Activated CD8-positive, alpha-beta memory T cell treated with anti-CD3 and anti-CD28 coated beads for 1 hour (primary cell): ENCODE measurements at places on chromosomes 2 and 18.

DNA sequence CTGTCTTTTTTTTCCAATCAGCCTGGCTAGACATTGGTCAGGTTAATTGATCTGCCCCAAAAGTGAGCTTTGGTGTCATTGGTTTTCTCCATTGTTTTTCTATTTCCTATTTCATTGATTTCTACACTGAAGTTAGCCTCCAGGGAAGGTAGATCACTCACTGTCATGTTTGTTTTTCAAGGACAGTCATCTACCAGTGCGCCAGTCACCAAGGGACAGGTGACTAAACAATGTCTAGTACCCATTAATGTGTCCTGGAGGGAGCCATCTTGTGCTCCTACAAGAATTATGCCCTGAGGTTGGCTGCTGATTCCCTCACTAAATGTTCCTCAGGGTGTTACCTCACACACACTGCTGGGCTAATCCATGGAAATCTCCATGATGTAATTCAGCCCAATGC, 17.6 kb upstream of the USP40 start:
- DNase-seq, result no peak

DNA sequence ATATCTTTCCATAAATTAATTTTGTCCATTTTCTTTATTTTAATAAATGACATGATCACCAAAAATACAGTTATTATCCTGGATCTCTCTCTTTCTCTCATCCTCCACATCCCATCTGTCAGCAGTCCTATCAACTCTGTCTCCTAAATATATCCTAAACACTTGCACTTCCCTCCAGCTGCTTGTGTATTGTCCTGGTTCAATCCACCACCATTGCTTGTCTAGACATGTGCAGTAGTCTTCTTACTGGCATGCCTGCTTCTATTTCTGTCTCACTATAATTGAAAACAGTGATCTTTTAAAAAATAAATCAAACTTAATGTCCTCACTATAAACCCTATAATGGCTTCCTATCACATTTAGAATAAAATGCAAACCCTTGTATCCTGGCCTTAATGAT, 2168.6 kb upstream of the PIK3C3 start:
- no peak for DNase-seq

DNA sequence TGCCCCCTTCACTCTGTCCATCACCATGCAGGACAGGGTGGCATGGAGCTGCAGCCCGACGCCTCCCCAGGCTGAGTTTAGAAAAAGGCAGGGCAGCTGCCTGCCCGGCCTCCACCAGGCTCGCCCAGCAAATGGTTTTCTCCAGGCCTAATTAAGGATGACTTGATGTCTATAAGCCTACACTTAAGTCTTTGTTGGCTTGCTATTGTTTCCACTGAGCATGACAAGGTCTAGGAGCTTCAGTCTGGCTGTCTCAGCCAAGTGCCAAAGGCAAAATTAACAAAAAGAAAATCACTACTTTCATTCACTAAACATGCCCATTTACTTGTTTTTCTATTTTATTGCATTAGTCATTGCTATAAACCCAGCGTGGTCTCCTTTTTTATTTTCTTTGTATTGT, 372.2 kb downstream of the INSIG2 start:
- no peak for DNase-seq

DNA sequence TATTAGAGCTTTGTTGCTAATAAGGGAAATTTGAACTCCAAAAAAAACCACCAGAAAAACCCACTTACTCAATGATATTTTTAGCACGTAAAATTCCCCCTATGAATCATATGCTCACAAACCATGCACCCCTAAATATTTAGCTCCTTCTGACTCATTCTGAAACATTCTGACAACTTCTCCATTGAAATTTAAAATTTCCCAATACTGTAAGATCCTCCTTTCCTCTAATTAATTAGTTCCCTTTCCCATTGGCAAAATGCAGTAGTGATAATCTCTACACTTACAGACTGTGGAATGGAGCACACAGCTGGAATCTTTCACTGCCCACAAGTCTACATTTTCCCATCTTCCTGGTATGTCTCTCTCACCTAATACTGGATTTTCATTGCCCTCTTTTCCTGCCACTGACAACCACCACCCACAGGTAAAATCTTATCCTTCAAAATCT, 215.8 kb upstream of the ACVR2A start:
- DNase-seq, result no peak

DNA sequence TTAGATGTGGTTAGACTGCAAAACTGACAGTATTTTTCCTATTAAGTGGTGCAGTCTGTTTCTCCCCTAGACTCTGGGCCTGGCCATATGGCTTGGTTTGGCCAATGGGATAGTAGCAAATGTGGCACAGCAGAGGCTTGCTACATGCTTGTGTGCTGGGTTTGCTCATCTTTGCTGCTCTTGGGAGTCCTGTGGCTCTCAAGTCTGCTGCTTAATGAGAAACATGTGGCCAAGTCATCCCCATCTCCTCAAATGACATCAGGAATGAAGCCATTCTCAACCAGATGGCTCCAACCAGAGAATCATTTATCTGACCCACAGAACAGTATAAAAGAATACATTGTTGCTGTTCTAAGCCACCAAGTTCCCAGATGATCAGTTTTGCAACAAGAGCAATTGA, 57.1 kb upstream of the PAX3 start:
- DNase-seq, result no peak

GRCh38 chr2:219521066-219521880, 7.0 kb downstream of the ASIC4 start:
- DNase-seq, result no peak

- no peak for DNase-seq
Observed at GRCh38 chr18:68314403-68314802, 400.5 kb downstream of the TMX3 start.

GRCh38 chr2:212770240-212770639, 231.6 kb upstream of the ERBB4 start:
- no peak for DNase-seq

- no peak for DNase-seq
Observed at GRCh38 chr2:96447726-96448125, 57.4 kb downstream of the NEURL3 start.

DNA sequence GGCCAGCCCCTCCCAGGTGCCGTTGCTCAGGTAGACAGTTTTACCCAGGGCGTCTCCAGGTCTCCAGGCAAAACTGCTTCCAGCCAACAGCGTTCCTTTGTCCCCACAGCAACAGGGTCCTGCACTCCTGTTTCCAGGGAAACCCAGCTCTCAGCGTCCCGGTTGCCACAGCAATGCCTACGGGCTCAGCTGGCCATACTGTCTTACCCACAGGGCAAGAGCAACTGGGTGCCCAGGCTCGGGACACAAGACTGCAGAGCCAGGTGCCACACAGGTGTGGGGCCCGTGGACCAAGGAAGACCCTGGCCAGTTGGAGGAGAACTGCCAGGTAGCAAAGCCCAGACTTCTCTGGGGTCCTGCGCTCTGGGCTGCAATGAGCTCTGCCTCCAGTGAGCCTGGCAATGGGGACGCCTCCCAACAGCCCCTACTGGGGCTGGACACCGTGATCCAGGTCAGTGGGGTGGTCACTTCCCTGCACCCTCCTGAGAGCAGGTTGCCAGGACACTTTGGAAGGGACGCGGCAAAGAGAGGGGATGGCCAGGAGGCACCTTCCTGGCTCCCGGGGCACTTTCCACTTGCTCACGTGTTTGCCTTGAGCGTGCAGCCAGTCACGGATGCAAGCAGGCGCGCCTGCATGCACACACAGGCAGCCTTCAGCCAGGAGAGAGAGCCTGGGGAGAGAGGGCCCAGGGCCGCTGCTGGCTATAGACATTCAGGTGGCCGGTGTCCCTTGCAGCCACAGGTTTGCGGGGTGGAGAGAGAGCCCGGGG, at the start of gene CROCC2:
CROCC2 (plus strand) TSS at position 196 of the 770 bp plus-strand sequence; CDS start at position 374, 178 bp downstream.
- no peak for DNase-seq

DNA sequence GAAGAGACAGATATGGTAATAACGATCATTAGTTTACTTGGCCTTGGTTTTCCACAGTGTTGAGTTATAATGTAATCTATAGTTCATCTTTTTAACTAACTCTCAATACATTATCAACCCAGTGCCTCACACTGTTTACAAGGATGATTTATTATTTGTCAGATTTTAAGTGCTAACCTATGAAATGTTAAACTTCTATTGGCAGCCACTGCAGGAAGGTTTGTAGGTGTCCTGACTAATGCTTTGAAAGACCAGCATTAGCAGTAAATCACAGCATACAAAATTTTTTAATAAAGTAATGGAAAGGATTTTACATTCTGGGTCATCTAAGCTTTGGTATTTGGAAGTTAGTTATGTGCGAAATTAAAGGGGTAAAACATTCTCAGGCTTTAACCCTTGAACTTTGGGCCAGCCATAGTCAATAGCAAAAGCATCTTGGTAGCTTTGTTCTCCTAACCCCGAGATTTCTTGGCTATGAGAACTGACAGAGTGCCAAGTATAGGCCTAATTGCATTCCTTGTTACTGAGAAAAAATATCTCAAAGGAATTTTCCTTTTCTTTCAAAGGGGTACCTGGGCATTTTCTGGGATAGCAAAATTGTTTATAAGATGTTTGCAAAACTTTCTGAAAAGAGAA, 30.6 kb downstream of the SPATS2L start:
- no peak for DNase-seq

DNA sequence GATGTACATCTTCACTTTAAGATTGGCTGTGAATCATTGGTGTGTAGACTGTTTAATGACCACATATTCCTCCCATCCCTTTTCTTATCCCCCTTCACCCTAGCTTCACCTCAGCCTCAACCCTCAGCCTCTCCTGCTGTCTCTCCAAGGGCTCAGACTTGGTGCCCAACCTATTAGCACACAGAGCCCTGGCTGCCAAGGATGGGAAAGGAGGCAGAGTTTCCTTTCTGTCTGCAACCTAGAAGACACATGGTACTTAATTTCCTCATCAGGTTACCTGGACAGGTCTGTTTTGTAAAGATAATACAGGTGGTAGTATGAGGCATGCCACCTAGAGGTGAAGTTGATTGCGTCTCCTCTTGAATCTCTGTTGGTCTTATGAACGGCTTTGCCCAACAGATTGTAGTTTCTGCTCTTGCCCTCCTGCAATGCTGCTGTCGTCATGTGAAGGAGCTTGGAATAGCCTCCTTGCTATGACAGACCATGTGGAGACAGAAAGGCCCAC, 44.5 kb upstream of the RMND5A start:
- no peak for DNase-seq

- DNase-seq, result no peak
Observed at GRCh38 chr2:17934721-17935120, 56.3 kb downstream of the KCNS3 start.

GRCh38 chr2:31296641-31297287, 62.8 kb downstream of the EHD3 start:
- DNase-seq, result no peak

- DNase-seq, result no peak
Observed at GRCh38 chr2:177592945-177593344, 200.4 kb downstream of the AGPS start.

DNA sequence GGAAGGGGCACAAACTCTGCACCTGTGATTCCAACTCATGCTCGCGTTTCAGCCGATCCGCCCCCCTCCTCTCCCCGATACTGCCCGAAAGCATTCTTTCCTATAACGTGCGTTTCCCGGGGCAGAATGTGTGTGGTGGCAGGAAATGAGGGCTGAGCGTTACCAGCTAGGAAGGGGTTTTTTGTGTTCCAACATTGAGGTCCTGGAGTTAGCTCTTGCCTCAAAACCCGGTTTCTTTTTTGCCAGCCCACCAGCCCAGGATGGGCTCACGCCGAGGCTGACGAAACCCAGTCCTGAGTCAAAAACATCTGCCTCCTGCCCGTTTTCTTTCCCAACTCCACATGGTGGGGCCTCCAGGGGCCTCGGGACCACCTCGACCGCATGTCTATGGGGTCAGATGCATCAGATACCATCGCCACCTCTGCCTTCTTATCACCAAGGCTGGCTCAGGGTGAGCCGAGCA, 113.7 kb upstream of the COPS8 start:
- no peak for DNase-seq

DNA sequence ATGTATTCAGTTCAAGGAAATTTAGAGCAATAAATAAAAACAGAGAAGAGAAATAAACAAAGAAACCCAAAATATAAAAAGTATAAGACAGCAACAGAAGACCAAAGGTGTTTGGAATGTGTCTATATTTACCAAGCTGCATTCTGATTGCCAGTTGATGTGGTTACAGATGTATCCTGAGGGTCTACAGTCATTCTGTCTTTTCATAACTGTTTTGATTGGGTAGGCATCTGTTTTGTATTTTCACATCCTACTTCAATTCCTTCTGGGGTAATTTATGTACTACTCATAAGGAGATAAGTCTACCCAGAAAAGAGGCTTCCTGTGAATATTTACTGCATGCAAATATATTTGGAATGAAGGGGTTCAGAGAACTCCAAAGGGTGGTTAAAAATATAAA, 596.8 kb upstream of the GCFC2 start:
- DNase-seq, result no peak
